ENCODE measurements at places on chromosomes 6 and 20.

DNA sequence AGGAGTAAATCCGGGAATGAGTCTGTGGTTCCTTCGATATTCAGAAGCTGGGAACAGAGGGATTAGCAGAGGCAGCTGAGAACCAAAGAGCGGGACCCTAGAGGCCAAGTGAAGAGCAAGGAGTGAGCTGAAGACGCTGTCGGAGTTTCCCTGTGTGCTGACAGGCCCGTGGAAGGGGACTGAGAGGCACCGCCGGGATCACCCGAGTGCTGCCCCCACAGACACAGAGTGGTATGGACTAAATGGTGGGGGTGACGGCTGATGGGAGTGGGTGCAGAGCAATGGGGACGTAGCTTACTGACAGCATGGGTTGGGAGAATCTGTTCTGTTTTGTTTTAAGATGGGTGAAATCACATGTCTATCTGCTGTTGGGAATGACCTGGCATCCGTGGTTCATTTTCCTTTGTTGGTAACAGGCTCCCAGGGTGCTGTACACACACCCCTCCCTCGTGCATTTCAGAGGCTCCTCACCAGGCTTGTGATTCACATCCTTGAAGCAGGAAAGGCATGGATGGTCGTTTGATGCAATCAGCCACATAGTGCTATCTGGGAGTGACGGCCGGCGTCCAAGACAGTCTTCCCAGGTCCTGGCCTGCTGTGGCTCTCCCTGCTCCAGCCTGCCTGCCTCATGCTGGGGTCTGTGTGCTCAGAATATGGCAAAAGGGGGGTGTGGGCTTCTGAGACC lies 97.4 kb downstream of the THBS2 start:
- DNase-seq = no peak

- no peak for DNase-seq
Measured at GRCh38 chr6:142537612-142538478, 236.0 kb downstream of the ADGRG6 start.

DNA sequence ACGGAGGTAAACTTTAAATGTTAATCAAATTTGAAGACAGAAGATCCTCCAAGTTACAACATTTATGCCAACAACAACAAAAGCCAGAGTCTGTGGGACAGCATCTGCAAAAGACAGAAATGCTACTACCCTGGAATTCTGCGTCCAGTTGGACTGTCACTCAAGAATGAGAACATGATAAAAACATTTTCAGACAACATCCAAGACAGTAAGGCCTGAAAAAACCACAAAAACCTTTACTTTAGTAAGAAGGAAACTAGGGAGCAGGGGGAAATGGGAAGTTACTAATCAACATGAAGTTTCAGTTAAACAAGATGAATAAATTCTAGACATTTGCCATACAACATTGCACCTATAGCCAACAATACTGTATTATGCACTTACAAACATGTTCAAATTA lies 77.6 kb downstream of the MLIP start:
- no peak for DNase-seq

DNA sequence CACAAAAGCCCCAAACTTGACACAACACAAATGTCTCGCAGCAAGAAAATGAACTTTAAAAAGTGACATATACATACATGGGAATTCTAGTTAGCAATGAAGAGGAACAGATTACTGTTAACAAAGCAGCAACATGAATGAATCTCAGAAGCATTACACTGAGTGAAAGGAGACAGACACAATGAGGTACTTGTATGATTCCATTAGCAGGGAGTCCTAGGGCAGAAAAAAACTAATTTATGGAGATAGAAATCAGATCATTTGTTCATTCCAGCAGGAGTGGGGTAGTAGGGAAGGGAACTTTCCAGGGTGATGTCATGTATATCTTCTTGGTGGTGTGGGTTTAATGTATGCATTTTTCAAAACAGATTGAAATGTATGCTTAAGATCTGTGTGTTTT lies 524.4 kb downstream of the KIF16B start:
- DNase-seq = no peak

DNA sequence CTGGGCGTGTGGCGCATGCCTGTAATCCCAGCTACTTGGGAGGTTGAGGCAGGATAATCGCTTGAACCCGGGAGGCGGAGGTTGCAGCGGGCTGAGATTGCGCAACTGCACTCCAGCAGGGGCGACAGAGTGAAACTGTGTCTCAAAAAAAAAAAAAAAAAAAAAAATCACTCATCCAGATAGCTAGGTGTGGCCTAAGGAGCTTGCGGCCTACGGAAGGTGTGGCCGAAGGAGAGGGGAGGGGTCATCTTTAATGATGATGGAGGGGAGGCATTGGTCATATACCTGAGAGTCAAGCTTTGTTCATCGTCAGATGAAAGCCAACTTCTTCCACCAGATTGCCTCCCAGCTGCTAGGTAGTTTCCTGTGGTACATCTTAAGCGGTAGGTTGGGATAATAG lies 801 bp upstream of the PPARD start:
- DNase-seq = no peak

GRCh38 chr6:145313041-145313855 lies 422.1 kb downstream of the EPM2A start:
- DNase-seq = no peak

Measured in activated CD8-positive, alpha-beta memory T cell treated with anti-CD3 and anti-CD28 coated beads for 1 hour (primary cell).